ENCODE measurements at places on chromosomes 4 and X. TPM values are rescaled to one million over a fixed set of nuclear protein-coding genes. Genes with fewer than 3 reads are reported as not detected.

DNA sequence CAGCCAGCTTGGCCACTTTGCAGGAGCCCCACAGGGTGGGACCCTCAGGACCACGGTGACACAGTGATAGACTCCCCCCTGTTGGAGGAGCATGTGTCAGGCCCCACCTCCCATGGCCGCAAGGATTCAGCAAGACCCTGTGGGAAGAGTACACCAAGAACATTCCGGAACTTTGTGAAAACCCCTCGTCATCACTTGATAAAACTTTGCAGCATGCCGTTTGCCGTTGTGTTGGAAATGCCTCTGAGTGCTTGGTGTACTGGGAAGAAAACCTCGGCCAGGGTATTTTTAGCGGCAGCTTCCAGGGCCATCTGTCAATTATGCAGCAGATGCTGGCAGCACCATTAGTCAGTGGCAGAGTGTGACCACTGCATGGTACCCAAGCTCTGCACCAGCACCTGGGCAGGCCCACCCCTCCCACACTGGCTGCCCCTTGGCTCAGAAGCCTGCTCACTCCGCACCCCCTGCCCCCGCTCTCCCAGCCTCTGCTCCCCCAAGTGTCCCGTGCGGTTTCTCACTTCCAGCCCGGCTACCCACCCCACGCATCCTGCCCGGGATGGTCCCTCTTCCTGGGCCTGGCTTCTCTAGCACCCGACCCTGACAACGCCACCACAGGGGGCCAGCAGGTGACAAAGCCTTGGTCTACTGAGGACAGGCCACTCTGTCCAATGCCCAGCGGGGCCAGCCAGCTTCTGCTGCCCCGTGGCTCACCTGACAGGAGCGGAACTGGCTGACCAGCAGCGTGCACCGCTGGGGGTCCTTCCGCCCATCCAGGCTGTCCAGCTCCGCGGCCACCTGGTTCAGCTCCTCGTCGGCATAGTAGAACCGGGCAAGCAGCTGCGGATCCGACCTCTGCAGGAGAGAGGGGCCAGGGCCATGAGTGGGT lies 65.0 kb downstream of the ZFYVE28 start:
- H3K4me1 ChIP-seq = no peaks in the 10 kb centered on the region
- no peak overlapping the region for H3K4me3 ChIP-seq
- H3K27ac ChIP-seq = no peak overlapping the region

The SUPT20HL2 gene
- not detected for total RNA-seq

The PAGE2 gene
- not detected for total RNA-seq

GRCh38 chr4:3879681-3880614 lies 113.8 kb downstream of the ADRA2C start:
- peaks cover 9% of the 10 kb centered on the region for H3K27me3 ChIP-seq
- no peaks in the 10 kb centered on the region for H3K36me3 ChIP-seq
- no peak overlapping the region for H3K27ac ChIP-seq
- DNase-seq = no peak

DNA sequence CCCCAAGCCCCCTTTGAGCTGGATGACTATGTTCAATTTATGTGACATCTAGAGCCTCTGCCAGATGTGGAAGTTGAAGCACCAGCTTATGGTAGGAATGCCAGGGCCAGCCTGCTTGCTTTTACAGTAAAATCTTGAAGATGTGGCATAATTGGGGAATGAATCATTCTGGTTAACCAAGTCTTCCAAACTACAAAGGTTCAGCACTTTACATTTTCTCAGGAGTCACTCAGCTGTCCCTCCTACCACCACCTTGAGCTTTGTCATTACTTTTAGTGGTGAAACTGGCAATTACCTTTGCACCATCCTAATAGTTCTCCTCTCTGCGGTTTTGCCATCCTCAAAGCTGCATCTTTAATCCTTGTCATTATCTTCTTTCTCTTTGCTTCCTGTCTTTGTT lies 172.2 kb downstream of the HS6ST2 start:
- H3K4me3 ChIP-seq = no peak overlapping the region
- DNase-seq = no peak
- no peaks in the 10 kb centered on the region for H3K36me3 ChIP-seq
- H3K27me3 ChIP-seq = no peaks in the 10 kb centered on the region
- no peaks in the 10 kb centered on the region for H3K4me1 ChIP-seq

GRCh38 chr4:82090717-82091116 lies 283.1 kb downstream of the HNRNPD start:
- DNase-seq = no peak
- H3K36me3 ChIP-seq = no peaks in the 10 kb centered on the region
- no peaks in the 10 kb centered on the region for H3K4me1 ChIP-seq
- H3K27ac ChIP-seq = no peak overlapping the region
- no peak overlapping the region for H3K4me3 ChIP-seq

GRCh38 chr4:41095973-41096372 lies 118.4 kb downstream of the APBB2 start:
- no peak overlapping the region for H3K27ac ChIP-seq
- H3K36me3 ChIP-seq = no peaks in the 10 kb centered on the region
- DNase-seq = no peak
- peaks cover 12% of the 10 kb centered on the region for H3K4me1 ChIP-seq
- no peak overlapping the region for H3K4me3 ChIP-seq
- no peaks in the 10 kb centered on the region for H3K27me3 ChIP-seq

- no peak overlapping the region for H3K27ac ChIP-seq
- no peak for DNase-seq
- H3K4me3 ChIP-seq = no peak overlapping the region
- no peaks in the 10 kb centered on the region for H3K4me1 ChIP-seq
- H3K27me3 ChIP-seq = no peaks in the 10 kb centered on the region
Measured at GRCh38 chr4:147578051-147578476, 39.1 kb upstream of the TMEM184C start.

The PLXNB3 gene
- 5.6 TPM for total RNA-seq

DNA sequence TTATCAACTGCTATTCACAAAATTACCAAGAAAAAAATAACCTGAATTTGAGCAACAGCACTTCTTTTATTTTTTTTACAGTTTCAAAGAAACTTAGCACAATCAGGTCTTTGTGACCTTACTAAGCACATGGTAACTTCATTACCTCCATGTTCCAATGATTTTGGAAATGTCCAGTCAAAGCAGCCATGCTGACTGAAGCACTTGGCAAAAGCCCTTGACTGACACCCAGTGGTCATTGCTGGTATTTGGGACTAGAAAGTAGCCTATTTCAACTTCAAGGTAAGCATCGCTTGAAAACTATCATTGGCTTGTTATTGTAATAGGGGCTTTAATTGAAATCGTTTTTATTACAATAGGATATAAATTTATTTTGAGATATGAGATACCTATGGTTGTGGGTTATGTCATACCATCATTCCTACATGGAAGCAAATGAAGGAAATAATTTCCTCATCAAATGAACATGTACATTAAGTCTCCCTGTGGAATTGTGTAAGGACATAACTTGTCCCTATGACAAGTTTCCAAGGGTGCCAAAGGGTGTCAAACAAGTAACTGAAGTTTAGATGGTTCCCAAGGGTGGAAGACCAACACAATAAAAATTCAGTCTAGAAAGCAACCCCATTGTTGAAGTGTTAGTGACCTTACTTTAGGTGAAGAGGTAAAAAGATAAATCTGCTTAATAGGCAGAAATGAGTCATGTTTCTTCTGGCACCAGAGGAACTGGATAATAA lies 15.2 kb upstream of the ANXA10 start:
- H3K4me3 ChIP-seq = no peak overlapping the region
- DNase-seq = peak; percentile 81
- H3K27me3 ChIP-seq = no peaks in the 10 kb centered on the region
- H3K4me1 ChIP-seq = no peaks in the 10 kb centered on the region
- no peaks in the 10 kb centered on the region for H3K36me3 ChIP-seq
- H3K27ac ChIP-seq = no peak overlapping the region

DNA sequence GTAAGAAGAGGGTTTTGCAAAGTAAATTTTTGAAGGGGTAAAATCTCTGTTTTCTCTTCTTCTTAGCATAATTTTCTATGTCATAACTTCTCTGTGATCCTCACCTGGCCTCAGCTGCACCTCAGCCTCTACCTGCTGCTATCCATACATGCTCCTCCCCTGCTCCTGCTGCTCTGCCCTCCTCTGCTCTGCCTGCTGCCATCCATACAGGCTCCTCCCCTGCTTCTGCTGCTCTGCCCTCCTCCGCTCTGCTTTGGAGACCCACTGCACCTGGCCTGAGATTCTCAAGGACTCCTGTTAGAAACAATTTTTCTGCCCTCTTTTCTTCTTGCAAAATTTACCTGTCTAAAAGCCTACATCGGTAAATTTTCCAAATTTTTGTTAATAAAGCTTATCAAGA lies 388.6 kb upstream of the PITX2 start:
- DNase-seq = no peak
- H3K36me3 ChIP-seq = no peaks in the 10 kb centered on the region
- H3K27me3 ChIP-seq = no peaks in the 10 kb centered on the region
- no peaks in the 10 kb centered on the region for H3K4me1 ChIP-seq

DNA sequence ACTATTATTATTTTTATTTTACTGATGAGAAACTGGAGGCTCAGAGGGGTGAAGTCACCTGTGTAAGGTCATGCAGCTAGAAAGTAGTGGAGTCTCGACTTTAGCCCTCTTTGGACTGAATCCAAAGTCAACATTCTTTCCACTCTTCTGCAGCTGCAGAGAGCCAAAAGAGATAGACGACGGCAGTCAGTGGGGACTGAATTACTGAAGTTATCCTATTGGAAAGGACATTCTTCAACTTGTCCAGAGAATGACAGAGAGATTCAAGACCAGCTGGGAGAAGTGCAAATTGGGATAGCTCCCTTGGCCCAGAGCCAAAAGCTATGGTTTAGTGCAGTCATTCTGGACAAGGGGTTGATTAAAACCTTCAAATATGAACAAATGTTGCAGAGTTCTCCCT lies 42.5 kb downstream of the VGLL1 start:
- no peaks in the 10 kb centered on the region for H3K27me3 ChIP-seq
- H3K4me3 ChIP-seq = no peak overlapping the region
- H3K36me3 ChIP-seq = no peaks in the 10 kb centered on the region
- no peaks in the 10 kb centered on the region for H3K4me1 ChIP-seq
- peak; percentile 12 for DNase-seq
- no peak overlapping the region for H3K27ac ChIP-seq

DNA sequence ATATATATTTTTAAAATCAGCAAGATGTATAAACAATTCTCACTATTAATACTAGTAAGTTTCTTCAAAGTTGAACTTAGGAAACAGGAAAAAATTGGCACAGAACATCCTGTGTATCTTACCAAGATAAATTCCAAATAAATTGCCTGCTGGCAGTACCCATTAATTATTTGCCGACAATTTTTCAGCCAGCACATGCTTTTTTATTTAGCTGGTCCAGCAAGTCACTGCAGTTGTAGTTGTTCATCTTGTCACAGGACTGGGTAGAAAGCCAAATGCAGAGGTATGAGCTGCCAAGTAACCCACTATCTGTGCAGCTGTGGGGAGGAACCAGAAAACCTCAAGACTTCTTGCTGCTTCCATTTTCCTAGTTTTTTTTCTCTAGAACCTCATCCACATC lies 113.4 kb downstream of the PACRGL start:
- H3K27me3 ChIP-seq = no peaks in the 10 kb centered on the region
- no peak overlapping the region for H3K27ac ChIP-seq
- DNase-seq = no peak
- no peaks in the 10 kb centered on the region for H3K36me3 ChIP-seq
- H3K4me1 ChIP-seq = no peaks in the 10 kb centered on the region
- no peak overlapping the region for H3K4me3 ChIP-seq

The GPRASP3 gene
- total RNA-seq = 4.5 TPM

GRCh38 chrX:152819732-152820131 lies 10.8 kb downstream of the CETN2 start:
- no peak overlapping the region for H3K4me3 ChIP-seq
- no peak overlapping the region for H3K27ac ChIP-seq
- H3K27me3 ChIP-seq = no peaks in the 10 kb centered on the region
- H3K4me1 ChIP-seq = no peaks in the 10 kb centered on the region

DNA sequence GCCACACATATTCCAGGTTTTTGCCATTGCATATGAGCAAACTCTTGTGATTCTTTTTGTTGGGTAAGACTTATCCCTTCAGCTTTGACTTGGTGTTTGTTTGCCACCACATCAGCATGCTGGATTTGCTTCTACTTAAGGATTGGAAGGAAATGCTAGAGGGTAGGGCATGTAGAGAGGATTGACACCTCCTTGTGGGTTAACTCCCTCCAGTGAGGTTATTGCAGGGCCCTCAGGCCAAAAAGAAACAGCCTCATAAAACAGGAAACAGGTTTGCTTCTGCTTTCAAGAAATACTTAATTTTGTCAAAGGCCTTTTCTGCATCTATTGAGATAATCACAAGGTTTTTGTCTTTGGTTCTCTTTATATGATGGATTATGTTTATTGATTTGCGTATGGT lies 15.2 kb upstream of the INPP4B start:
- no peaks in the 10 kb centered on the region for H3K4me1 ChIP-seq
- H3K27ac ChIP-seq = no peak overlapping the region
- no peak overlapping the region for H3K4me3 ChIP-seq
- no peaks in the 10 kb centered on the region for H3K36me3 ChIP-seq

- no peaks in the 10 kb centered on the region for H3K4me1 ChIP-seq
- H3K36me3 ChIP-seq = no peaks in the 10 kb centered on the region
- peak; percentile 99 for DNase-seq
- H3K4me3 ChIP-seq = peak within 1 kb of the TSS; percentile 98
Measured at GRCh38 chr4:77075869-77076799, at the start of gene CCNI. Gene CCNI, minus strand, starts transcription at chr4:77075989. Its CDS starts 9,627 bp downstream, at chr4:77066362.

The CMC4 gene
- total RNA-seq = 6.6 TPM

DNA sequence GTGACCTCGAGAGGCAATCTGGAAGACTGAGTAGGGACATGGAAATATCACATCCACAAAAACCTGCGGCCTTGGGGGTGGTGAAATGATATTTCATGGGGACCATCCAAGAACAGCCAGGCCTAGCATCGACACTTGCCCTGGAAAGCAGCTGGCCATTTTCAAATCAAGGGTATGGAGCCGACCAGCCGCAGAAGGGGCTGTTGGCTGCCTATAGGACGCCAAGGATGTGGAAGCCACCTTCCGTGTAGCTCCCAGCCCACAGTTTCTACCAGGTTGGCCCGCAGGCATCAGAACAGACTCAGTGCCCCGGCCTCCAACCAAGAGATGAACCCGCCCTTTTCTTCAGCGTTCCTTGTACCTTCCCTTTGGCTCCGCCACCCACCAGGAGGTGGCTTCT lies 5.4 kb upstream of the LOC101059915 start:
- H3K4me1 ChIP-seq = no peaks in the 10 kb centered on the region
- no peaks in the 10 kb centered on the region for H3K27me3 ChIP-seq
- H3K36me3 ChIP-seq = no peaks in the 10 kb centered on the region
- no peak for DNase-seq

- no peaks in the 10 kb centered on the region for H3K27me3 ChIP-seq
- DNase-seq = no peak
- no peak overlapping the region for H3K4me3 ChIP-seq
- H3K27ac ChIP-seq = no peak overlapping the region
Measured at GRCh38 chr4:80173401-80173800, 23.9 kb upstream of the PRDM8 start.

DNA sequence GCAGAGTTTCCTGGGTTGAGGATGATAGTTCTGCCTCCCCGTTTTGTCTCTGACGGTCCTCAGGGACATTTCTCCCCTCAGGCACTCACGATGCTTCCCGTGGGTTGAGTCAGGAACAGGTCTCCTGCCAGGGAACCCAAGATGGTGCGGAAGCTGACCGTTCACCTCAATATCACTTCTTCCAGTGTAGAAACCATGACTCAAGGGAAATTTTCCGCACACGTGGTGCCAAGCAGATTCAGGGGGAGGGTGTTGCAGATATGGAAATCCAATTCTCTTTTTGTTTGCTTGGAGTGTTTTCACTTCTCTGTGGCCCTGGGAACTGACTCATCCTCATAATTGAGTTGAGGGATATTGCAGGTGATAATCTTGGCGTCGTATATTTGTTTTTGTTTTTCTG lies 46.7 kb downstream of the CXorf49B start:
- no peak for DNase-seq
- no peaks in the 10 kb centered on the region for H3K36me3 ChIP-seq
- H3K4me1 ChIP-seq = no peaks in the 10 kb centered on the region
- H3K4me3 ChIP-seq = no peak overlapping the region
- H3K27ac ChIP-seq = no peak overlapping the region

The CT45A5 gene
- total RNA-seq = not detected

Data from kidney (tissue), 22 donors.